ENCODE measurements at places on chromosomes 11 and 22.

- no peak for DNase-seq
These were observed 12.1 kb downstream of the TAF1D start for GRCh38 chr11:93729129-93729616.

DNA sequence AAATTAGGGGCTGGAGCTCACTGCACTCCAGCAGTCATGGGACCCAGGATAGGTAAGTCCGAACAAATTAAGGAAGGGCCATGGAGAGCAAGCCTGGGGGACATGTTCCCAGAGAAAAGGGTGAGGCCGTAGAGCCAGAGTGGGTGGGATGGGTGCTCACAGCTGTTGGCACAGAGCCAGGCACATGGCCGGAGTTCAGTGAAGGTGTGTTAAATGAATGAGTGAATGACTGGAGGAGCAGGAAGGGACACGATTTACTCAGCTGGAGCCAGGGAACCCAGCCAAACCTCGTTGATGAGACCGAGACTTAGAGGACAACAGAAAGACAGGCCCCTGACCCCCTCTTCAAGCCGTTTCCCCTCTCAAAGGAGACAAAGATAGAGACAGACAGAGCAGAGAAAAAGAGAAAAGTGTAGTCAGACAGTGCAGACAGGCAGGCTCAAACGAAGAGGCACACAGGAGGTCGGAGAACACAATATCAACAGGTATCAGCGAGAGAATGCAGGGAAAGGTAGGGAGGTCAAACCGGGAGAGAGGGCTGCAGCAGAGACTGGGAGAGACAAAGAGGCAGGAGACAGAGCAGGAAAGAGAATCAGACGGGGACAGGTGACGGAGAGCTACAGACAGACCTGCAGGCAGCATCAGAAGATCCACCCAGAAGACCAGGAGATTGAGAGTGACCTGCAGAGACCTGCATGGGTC lies 590 bp downstream of the SLCO2B1 start:
- DNase-seq: no peak

DNA sequence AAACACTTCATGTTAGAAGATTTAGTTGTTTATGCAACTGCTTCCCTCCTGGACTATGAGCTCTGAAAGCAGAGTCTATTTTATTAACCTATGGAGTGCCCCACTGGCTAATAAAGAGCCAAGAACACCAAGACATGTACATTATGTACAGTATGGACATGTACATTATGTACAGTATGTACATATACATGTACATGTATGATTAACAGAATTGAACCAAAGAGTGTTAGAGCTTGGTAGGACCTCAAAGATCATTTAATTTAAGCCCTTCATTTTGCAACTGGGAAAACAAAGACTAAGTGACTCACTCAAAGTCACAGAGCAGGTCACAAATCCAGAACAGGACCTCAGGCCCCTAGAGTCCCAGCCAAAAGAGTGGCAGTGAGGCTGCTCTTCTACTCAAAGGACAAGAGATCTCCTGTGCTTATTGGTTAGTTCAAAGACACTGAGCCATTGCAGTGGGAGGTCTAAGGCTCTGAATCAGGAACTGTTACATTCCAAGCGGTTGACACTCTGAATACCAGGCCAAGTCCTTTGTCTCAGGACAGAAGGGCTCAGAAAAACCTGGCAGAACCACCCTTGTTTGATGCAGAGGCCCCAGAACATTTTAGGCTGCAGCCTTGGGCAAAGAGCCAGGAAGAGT lies 103.8 kb downstream of the FAM168A start:
- no peak for DNase-seq

DNA sequence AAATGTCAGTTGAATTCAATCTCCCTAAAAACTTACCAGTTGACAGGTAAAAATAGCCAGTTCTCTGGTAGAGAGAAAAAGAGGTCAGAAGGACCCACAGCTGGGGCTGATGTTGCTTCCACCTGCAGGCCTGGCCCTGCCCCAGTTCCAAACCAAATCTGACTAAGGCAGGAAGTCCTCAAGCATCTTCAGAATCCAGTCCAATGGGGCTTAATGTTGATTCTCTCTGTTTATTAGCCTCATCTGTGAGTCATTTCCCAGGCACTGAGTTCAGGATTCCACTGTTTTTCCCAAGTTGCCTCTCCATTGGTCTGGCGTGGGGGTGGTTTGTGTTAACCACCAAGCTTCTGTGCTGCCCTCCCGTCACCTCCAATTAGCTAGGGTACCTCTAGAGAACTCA lies 601.8 kb downstream of the INSC start:
- no peak for DNase-seq

GRCh38 chr22:30266445-30267381 lies at the start of gene OSM:
Gene OSM, minus strand, starts transcription at chr22:30266851. Its CDS starts 52 bp downstream, at chr22:30266799.
- no peak for DNase-seq

DNA sequence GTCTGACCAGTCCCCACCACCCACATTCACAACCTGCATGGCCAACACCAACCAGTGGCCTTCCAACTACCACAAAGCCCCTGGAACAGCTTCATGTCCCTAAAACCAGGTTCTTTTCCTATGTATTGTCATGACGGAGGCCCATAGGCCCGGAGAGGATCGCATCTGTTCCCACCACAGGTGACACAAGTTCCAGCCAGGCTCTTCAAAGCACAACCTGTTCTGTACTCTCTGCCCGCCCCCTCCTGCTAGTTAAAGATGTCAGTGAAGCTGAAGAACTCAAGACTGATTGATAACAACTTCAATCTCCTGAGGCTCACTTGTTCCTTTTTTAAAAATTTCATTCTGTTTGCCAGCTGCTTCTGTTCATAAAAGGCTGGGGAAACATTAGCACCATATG lies 121.1 kb upstream of the GUCY1A2 start:
- no peak for DNase-seq

- DNase-seq: no peak
These were observed 22.2 kb upstream of the MUC5B start for GRCh38 chr11:1200611-1201191.

GRCh38 chr22:30486661-30487115 lies 14.9 kb upstream of the SEC14L3 start:
- DNase-seq: no peak

- no peak for DNase-seq
These were observed 1.1 kb downstream of the SEPTIN5 start for GRCh38 chr22:19715188-19715930.

- no peak for DNase-seq
These were observed 33.9 kb downstream of the ALX4 start for GRCh38 chr11:44275961-44276550.

- no peak for DNase-seq
These were observed 21.5 kb downstream of the FADS3 start for GRCh38 chr11:61869708-61870451.

DNA sequence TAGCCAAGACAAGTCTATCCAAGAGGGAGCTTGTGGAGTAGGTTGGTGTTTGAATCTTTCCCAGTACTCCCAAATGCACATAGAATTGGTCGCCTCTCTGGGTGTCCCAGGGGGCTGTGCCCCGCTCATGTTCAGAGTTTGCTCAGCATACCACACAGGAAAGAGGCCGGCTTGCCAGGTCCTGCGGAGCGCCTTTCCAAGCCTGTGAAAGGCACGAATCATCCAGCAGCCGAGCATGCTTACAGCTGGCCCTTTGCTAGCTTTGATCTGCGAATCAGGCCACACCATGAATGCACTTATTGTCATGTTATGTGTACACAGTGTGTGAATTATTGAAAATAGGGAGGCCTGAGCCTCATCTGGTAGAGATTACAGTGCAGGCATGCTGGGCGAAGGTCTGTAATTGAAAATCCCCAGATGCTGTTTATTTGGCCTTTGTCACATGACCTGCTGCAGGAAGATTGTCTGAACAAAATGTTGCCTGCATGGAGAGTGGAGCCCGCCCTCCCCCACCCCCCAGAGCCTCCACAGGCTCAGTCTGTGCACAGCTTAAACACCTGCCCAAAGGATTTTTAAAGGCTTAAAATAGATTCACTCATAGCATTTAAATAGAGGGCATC lies 163.3 kb upstream of the RASSF10 start:
- DNase-seq: peak; percentile 92

- DNase-seq: no peak
These were observed 433.6 kb upstream of the DDI1 start for GRCh38 chr11:103602840-103603239.
